ENCODE measurements at places on chromosomes 3 and 15.

DNA sequence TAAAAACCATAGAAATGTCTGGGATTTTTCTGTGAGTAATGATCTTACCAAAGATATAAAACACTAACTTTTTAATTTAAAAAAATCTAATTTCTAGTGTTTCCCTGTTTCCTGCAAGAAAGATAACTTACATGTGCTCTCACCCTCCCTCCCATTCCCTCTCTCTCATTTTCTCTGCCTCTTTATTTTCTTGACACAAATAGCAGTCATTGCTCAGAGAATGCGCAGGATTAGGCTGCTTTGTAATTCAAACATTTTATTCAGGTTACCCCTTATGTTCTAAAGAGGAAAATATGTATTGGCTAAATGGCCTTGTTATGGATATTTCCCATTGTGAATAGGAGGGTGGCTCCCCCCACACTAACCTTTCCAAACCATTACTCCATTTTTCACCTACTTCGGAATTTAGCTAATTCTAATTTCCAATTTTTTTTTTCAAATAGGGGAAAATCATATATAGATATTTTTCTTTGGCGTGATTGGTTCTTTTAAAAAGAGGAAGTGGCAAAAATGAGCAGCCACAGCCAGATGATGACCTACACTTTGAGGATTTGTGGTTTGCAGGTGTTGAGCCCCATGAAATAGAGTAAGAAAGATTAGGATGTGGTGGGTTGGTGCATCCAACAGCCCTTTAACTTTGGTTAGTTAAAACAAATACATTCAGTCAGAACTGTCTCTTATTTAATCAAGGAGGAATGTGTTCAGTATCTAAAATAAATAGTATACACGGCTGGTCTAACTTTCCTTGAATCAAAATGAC, 554.4 kb downstream of the IGSF11 start:
- no peak for DNase-seq

DNA sequence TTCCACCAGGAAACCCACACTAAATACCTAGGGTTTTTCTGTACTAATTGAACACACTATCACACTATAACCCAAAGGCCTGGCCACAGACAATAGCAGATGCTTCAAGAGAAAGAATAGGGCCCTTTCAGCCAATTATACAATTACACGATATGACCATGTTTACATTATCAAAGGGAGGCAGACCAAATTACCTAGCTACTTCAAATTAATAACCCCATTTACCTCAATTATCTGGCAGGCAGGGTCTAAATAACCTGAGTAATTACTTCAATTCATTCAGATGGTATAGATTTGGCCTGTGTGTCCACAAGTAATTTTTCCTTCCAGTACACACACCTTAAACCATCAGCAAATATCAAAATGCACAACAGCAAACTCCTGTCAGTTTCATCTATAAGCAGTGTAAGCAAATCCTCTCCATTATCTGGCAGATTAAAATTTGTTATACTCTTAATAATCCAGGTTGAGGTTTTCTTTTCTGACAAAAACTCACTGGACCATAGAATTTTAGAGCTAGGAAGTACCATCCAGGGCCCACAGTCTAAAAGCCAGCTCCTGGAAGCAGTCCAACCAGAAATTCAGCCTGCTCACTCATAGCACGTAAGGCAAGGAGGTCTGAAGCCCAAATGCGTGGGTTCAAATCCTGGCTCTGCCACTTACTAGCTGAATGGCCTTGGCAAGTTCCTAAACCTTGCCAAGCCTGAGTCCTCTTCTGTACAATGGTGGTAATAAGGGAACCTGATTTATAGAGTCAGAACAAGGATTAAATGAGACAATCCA, 51.8 kb downstream of the RFTN1 start:
- DNase-seq = no peak

GRCh38 chr15:73955861-73956742, 29.8 kb downstream of the LOXL1 start:
- no peak for DNase-seq

GRCh38 chr3:10748040-10748439, 68.0 kb upstream of the SLC6A11 start:
- no peak for DNase-seq
